Placental pericyte (primary cell): ENCODE measurements at places on chromosomes 6 and 20. TPM values are rescaled to one million over a fixed set of nuclear protein-coding genes. Genes with fewer than 3 reads are reported as not detected.

The SNAP25 gene
- total RNA-seq: under 0.01 and 5.9 TPM in 2 replicates

The PSMB8 gene
- 47.3 and 56.8 TPM in 2 replicates for total RNA-seq

The CST7 gene
- not detected in 2 replicates for total RNA-seq

The TFAP2A gene
- total RNA-seq: 0.22 and 2.6 TPM in 2 replicates

The TREML2 gene
- not detected in 2 replicates for total RNA-seq

The C6orf132 gene
- total RNA-seq: 0.88 and 2.3 TPM in 2 replicates

The MCCD1 gene
- total RNA-seq: not detected in 2 replicates

The MTHFD1L gene
- 56.1 and 63.7 TPM in 2 replicates for total RNA-seq

The PLCB1 gene
- 14.9 and 58.9 TPM in 2 replicates for total RNA-seq

The PNLDC1 gene
- not detected in 2 replicates for total RNA-seq

The MRAP2 gene
- total RNA-seq: not detected in 2 replicates

The LST1 gene
- not detected in 2 replicates for total RNA-seq

The WFDC10B gene
- not detected in 2 replicates for total RNA-seq

The PRR18 gene
- not detected in 2 replicates for total RNA-seq

The CRYBG1 gene
- 3.1 and 15.7 TPM in 2 replicates for total RNA-seq

The RNF217 gene
- 19.5 and 21.4 TPM in 2 replicates for total RNA-seq

The OR10C1 gene
- total RNA-seq: not detected in 2 replicates

The APOBEC2 gene
- not detected in 2 replicates for total RNA-seq

The HCK gene
- total RNA-seq: not detected in 2 replicates

The NFATC2 gene
- total RNA-seq: 1.1 and 4.7 TPM in 2 replicates

The AMD1 gene
- 66.7 and 112 TPM in 2 replicates for total RNA-seq

The HSF2 gene
- total RNA-seq: 14.7 and 19.9 TPM in 2 replicates

The SLC24A3 gene
- 0.44 and 0.86 TPM in 2 replicates for total RNA-seq

The NOTCH4 gene
- total RNA-seq: 0.44 and 1.1 TPM in 2 replicates

The CEP250 gene
- 20.8 and 21.5 TPM in 2 replicates for total RNA-seq

The NKX2-2 gene
- total RNA-seq: not detected in 2 replicates

The BRPF3 gene
- 22.5 and 37.6 TPM in 2 replicates for total RNA-seq

The XKR7 gene
- not detected in 2 replicates for total RNA-seq

The SLC12A5 gene
- under 0.01 TPM in 1 of 2 replicates, not detected in the other for total RNA-seq

The PARD6B gene
- total RNA-seq: 3.4 and 9.6 TPM in 2 replicates

The FAM110A gene
- 1.5 and 7.2 TPM in 2 replicates for total RNA-seq

The EPB41L2 gene
- total RNA-seq: 30.6 and 67.4 TPM in 2 replicates

The ADAM33 gene
- total RNA-seq: 11.4 and 19.5 TPM in 2 replicates

The FRK gene
- 0.29 and 0.44 TPM in 2 replicates for total RNA-seq

The TINAG gene
- total RNA-seq: not detected in 2 replicates

The PNPLA1 gene
- total RNA-seq: 0.14 TPM in 1 of 2 replicates, not detected in the other

The MYBL2 gene
- total RNA-seq: 1.3 and 34.4 TPM in 2 replicates

The FAM184A gene
- under 0.01 and 0.14 TPM in 2 replicates for total RNA-seq

The CCN6 gene
- not detected in 2 replicates for total RNA-seq

The CENPB gene
- total RNA-seq: 105 and 150 TPM in 2 replicates

The SLC22A2 gene
- not detected in 2 replicates for total RNA-seq

The JARID2 gene
- total RNA-seq: 11.6 and 16.8 TPM in 2 replicates

The SDC4 gene
- total RNA-seq: 212 and 227 TPM in 2 replicates

The PI16 gene
- 0.14 TPM in 1 of 2 replicates, not detected in the other for total RNA-seq

The TRIM15 gene
- not detected in 2 replicates for total RNA-seq

The TREM2 gene
- total RNA-seq: 0.22 TPM in 1 of 2 replicates, not detected in the other

The LY6G6C gene
- not detected in 2 replicates for total RNA-seq
